ENCODE measurements at places on chromosomes 5 and 9. TPM values are rescaled to one million over a fixed set of nuclear protein-coding genes. Genes with fewer than 3 reads are reported as not detected.

Gene ECM2
- total RNA-seq, result 4.3 TPM

Gene FBP2
- total RNA-seq, result not detected

Gene SPINK13
- total RNA-seq, result 2.4 TPM

Gene OBP2B
- not detected for total RNA-seq

Gene ZNF366
- not detected for total RNA-seq

Gene ITGA2
- total RNA-seq, result 17.5 TPM

Gene OR1Q1
- not detected for total RNA-seq

Gene EPB41L4A
- total RNA-seq, result 0.37 TPM
